ENCODE measurements at places on chromosomes 1 and 21.

DNA sequence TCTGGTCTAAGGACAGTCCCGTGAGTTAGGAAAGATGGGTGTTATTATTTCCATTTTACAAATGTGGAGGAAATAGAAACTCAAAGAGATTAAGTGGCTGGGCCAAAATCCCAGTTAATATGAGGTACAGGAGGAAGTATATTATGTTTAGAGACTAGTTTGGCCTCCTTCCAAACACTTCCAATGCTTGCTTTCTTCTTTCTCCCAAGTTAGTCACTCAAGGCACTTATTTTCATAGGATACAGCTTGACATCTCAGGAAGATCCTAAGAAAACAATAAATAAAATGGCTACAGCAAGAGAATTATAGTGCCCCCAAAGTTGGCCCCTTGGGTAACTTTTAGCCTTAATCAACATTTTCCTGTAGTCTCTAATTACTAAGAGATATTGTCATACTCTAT, 47.5 kb upstream of the IPO9 start:
- no peak for DNase-seq

- DNase-seq, result no peak
Measured at GRCh38 chr1:35030756-35031446, 844 bp downstream of the ZMYM6 start.

GRCh38 chr1:199242601-199243000, 603.8 kb downstream of the PTPRC start:
- DNase-seq, result no peak

DNA sequence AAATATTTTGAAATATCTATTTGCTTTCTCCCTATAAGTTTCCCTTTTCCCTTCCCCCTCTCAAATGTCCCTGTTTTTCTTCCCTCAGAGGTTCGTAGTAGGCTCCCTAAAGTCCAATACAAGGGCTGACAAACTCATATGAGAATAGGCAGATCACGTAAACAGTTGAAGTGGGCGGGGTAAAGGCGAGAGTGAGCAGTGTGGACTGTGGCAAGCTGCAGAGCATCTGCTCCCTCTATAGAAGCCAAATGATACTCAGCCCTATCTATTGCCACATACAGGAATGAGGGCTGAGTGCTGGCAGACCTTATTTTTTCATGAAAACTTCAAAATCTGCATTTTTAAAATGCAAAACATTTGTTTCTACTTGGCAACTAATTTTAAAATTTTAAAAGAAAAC, 26.3 kb downstream of the PRDX6 start:
- DNase-seq, result no peak

DNA sequence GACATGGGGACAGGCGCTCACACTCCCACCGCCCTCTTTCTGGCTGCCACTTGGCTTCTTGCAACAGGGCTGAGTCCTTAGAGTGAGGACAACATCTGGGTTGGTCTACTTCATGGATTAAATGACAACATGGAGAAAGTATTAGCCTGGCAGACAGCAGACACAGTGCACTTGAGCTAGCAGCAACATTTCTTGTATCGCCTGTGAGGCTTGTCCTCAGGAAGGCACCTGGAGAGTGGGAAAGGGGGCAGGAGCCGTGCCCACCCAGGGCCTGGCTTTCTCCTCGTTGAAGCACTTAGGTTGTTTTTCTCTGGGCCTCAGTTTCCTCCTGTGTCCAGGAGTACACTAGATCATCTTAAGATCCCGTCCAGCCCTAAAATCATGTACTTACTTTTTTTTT, 3.7 kb downstream of the ELF3 start:
- DNase-seq, result no peak

DNA sequence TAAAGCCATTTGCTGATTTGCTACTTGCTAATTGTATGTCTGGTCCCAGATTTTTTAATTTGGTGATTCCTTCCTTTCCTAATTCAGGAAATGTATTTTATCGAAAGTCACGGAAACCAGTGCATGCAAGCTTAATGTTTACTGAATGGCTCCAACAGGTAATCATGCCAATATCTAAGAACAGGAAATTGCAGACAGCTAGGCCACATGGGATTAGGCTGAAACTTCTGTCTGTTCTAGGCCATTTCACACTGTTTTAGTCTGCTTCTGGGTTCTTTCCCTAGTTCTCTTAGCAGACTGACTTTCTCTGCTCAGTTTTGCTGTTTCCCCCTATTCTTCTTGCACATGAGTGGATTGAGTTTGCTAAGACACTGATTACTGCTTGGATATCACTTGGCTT, 111.4 kb downstream of the NTNG1 start:
- DNase-seq, result no peak

- no peak for DNase-seq
Measured at GRCh38 chr1:37828410-37829074, 20.5 kb upstream of the YRDC start.

DNA sequence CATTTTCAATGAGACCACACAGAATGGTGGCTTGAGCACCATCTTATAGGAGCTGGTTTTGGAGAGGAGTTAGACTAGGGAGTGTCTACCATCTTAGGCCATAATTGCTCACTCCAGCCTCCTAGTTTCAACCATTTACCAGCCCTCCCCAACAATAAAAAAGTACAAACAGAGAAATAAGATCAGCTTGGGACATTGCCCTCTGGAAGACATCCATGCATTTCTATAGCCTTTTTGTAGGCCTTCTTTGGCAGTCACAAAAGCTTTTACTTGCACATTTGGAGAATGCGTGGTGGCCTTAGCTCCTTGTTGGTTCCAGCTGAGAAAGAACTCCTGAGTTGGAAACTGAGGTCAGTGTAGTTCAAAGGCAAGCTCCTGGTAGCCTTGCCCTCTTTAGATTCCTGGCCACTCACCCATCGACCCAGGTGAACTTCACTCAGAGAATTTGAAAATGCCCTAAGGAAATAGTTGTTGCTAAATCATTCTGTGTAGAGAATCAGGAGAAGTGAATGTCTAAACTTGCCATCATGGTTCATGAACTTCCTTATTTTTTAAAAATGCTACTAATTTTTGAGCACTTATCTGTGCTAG, 301.7 kb upstream of the PROX1 start:
- no peak for DNase-seq

DNA sequence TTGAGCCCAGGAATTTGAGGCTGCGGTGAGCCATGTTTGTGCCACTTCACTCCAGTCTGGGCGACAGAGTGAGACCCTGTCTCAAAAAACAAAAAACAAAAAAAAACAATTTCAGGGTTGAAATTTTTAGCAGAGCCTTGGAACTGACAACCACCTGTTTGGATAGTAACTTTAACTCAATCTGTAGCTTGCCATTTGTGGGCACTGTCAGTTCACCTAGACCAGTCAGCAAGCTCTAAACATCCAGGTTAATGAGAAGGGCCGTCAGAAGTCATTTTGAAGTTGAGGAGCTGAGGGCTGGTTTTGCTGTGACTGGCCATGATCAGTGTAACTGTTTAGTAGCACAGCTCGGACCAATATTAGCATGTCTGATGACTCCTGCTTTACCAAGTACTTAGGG, 8.4 kb downstream of the TRAPPC10 start:
- DNase-seq, result no peak

GRCh38 chr1:209657140-209657879, 5.1 kb upstream of the LAMB3 start:
- DNase-seq, result no peak

DNA sequence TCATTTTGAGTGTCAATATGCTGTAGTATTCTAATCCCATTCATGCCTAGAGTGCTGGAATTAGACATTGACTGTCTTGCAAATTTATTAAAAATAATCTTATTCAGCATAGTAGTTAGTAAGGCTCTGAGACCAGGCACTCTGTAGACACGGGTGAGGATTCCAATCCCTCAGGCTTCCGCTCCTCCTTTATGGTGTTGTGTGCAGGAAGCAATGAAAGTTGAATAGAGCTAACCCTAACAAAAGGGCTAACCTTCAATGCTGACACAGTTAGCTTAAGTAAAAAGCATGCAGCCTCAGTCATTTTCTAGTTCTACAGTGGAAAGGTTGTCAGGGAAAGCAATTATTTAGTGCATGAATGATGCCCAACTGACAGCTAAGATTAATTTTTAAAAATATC, 199.6 kb upstream of the SGIP1 start:
- DNase-seq, result no peak

- no peak for DNase-seq
Measured at GRCh38 chr1:188188317-188188716, 1359.6 kb downstream of the PLA2G4A start.

DNA sequence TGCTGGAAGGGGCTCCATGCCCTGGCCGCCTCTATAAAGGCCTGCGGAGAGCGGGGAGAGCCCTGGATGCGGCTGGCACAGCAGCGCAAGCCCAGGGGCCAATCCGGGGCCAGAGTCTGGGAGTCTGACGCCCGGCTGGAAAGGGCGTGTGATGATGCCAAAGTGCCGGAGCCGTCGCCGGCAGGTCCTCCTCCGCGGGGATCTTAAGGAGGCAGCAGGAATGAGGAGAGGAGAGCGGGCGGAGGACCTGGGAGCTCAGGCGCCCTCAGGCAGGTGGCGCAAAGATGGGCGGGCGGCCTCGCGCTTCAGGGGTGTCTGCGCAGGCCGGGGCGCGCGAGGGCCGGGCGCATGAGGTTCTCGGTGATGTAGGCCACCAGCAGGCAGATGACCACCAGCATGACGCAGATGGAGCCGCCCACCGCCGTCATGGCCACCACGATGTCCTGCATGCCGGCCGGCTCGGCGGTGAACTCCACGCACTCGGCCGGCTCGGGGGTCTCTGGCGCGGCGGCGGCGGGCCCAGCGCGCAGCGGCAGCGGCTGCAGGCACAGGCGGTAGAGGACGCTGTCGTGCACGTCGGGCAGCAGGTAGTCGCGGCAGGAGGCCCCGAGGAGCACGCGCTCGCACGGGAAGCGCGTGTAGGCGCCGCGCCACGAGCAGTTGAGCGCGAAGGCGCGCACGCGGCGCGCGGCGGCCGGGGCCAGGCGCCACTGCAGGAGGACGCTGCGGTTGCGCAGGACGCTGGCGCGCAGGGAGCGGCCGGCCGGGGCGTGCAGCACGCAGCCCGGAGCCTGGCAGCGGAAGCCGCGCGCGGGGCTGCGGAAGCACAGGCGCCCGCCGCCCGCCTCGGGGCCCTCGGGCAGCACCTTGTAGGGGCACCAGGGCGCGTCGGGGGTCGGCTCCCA, 653 bp downstream of the FNDC10 start:
- DNase-seq, result no peak

DNA sequence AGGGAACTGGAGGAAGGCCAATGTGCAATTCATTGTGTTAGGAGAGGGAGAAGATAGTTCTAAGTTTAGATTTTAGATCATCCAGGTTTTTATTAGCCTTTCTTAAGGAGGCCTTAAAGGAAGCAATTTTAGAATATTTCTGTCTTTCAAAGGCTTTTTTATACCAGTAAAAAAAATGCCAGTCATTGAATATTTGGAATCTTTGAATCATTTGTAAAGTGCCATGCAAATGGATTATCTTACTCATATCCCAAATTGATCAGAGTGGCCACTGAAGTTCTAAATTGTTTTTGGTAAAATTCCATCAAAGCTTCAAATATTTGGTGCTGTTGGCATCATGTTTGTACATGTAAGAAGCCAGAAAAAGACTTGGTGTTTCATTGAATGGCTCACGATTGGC, 244.8 kb downstream of the RPS6KC1 start:
- no peak for DNase-seq

DNA sequence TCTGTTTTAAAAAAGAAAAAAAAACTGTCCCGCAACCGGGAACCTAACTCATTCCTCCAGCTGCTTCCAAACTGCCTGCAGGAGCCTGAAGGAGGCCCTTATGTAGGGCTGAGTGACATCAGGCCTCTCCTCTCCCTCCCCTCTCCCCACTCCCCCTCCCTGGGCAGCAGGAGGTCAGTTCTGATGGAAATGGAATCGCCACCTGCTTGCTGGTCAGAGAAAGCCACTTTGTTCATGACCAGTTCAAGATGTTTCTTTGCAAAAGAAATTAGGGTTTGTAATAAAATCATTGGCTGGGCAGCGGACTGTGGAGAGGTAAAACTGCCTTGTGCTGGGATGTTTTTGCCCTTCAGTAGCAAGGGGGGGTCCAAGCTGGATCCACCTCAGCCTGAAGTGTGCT, at the start of gene MAP1LC3C:
Gene MAP1LC3C, minus strand, starts transcription at position 73 of the 400 bp plus-strand sequence. CDS start 90 bp downstream, outside the sequence.
- DNase-seq, result no peak

DNA sequence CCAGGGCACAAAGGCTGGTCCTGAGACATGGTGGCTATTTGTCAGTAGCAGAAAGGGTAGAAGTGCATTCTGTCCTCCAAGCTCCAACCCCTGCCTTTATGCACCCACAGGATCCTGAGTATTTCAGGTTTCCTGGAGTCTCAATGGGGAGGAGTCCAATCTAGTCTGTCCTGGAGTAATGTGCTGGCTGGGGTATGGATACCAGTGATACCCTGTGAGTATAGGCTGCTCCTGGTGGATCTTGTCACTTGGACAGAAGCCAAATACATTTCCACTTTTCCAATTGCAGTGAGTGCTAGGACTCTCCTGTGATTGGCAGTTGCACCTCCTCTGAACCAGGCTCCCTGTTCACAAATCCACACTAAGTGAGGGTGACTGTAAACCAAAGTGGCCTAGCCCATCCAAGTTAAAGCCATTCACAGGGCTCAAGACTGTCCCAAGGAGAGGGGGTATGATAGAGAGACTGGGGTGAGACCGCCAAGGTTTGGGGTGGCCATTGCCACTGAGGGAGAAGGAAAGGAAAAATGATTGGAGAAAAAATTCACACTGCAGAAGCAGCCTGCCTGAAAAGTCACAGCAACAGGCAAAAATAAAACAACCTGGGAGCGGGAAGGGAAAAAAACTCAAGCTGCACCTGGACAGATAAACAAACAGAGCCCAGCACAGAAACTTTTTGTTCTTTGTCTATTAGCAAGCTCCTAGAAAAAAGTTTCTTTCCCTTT, 163.4 kb upstream of the ETV3 start:
- DNase-seq, result no peak

DNA sequence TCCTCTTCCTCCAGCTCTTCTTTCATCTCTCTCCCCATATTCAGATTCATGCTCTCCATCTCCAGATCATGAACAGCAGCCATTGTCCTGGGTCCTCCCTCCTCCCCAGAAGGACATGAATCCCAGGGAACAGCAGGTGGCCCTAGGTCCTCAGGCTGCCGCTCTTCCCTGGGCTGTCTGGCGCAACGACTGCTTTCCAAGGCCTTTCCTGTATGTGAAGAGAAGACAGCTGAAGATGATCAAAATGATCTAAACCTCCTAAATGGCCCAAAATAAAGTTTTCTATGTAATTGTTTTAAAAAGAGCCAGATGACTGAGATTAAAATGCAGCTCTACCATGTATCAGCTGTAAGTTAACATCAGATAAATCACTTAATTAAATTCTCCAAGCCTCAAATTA, 22.5 kb downstream of the RHBDL2 start:
- no peak for DNase-seq

DNA sequence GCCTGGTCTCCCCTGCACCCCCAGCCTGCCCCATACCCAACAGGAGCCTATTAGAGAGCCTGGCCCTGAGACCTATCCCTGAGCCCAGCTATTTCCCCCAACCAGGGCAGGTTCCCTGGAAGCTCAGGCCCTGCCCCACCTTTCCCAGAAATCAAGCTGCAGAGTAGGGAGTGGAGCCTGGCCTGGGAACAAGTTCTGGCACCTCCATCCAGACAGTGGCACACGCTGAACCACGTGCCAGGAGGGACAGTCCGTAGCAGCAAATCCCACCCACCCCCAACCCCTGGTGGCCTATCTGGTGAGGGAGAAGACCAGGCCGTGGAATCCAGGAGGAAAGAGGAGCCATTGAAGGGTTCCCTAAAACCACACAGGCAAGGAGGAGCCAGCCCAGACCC, 22.6 kb downstream of the TNNT2 start:
- no peak for DNase-seq

DNA sequence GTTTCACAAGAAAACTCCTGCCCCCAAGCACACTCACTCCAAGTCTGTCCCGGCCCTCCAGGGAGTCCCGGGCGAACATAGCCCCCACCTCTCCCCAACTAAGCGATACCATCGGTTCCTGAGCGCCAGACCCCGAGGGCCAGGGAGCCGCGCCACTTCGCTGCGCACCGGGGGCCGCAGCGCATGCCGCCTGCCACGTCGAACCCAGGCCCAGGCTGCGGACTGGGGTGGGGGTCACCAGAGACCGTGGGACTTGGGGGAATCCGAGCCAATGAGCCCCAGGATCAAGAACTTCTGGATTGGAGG, 801 bp downstream of the RSPO1 start:
- DNase-seq, result no peak

Measured in left forelimb (tissue), 1 donor.